ENCODE measurements at places on chromosomes 2 and 18.

DNA sequence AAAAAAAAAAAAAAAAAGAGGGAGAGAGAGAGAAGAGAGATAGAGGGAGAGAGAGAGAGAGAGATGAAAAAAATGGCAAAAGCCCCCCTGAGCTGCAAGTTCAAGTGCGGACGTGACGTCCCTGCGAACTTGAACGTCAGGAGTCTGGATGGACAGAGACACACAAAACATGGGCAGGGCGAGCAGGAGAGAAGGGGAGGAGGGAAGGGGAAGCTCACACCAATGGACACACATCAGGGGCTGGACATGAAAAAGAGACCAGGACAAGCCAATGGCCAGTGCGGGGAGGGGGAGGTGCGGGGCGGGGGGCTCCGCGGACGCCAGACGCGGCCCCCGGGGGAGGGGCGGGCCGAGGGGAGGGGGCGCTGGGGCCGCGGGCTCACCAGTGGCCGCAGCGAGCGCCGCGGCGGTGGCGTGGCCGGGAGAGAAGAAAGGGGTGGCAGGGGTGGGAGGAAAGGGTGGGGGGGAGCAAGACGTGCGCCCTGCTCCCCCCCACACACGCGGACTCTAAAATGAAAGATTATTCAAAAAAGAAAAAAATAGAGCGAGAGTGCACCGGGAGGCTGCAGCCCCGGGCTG, at the start of gene BCL11A:
Gene BCL11A, minus strand, starts transcription at position 160 of the 579 bp plus-strand sequence. CDS start 384 bp downstream, outside the sequence.
- DNase-seq = no peak

- no peak for DNase-seq
Measured at GRCh38 chr18:79870301-79871025, 72.7 kb downstream of the KCNG2 start.

GRCh38 chr2:42164046-42164445, 5.1 kb upstream of the EML4 start:
- no peak for DNase-seq

- DNase-seq = no peak
Measured at GRCh38 chr18:35130236-35130635, 89.0 kb downstream of the MAPRE2 start.

DNA sequence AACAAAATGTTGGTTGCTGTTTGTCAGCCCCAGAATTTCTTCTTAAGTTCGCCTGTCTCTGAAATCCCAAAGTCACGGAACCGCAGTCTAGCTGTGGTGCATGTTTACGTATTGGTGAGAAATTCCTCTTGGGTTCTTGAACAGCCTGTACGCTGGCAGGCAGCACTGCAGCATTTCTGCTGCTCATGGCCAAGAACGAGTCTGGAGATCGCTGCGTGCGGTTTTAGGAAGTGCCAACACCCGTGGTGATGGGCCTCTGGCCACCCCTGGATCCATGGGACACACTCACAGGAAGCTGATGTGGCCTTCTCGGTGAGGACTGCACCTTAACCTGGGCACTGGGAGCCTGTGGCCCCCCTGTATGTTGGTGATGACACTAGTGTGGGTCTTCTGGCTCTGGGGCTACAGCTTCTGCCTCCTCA, 23.7 kb downstream of the ASB1 start:
- DNase-seq = no peak

GRCh38 chr18:10560452-10561045, 34.7 kb downstream of the NAPG start:
- no peak for DNase-seq

DNA sequence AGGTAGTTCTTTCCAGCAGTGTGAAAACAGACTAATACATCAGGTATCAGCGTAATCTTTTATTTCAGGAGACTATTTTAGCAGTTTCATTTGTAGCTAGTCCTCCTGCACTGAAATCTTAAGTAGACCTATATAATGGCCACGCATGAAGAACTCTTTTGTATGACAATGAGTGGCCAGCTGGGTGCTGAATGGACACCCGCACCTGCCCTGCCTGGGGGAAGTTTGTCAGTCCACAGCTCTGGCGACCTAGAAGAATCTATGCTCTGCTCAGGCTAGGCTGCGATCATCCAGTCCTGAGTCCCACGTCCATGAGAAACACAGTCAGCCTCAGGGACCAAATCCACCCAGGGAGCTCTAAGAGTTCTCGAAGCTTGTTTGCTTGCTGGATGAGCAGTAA, 709.2 kb upstream of the ID2 start:
- no peak for DNase-seq

All from C1 segment of cervical spinal cord (tissue), 14 donors.